Pulmonary artery endothelial cell (primary cell): ENCODE measurements at places on chromosomes 1 and 21. TPM values are rescaled to one million over a fixed set of nuclear protein-coding genes. Genes with fewer than 3 reads are reported as not detected.

The NPHS2 gene
- not detected in 2 replicates for total RNA-seq

The AADACL4 gene
- not detected in 2 replicates for total RNA-seq

The RGS7 gene
- total RNA-seq, result 0.21 and 0.40 TPM in 2 replicates

The OR2L2 gene
- 0.07 TPM in 1 of 2 replicates, not detected in the other for total RNA-seq

The FRRS1 gene
- 1.4 and 3.0 TPM in 2 replicates for total RNA-seq

The SPRR2A gene
- not detected in 2 replicates for total RNA-seq

The TMEM61 gene
- total RNA-seq, result not detected in 2 replicates

The C1QC gene
- total RNA-seq, result not detected in 2 replicates

The SPRTN gene
- 19.3 and 22.4 TPM in 2 replicates for total RNA-seq

The CLCA2 gene
- 0.04 and 0.33 TPM in 2 replicates for total RNA-seq

The POFUT2 gene
- 21.5 and 25.5 TPM in 2 replicates for total RNA-seq

The BRINP3 gene
- not detected in 2 replicates for total RNA-seq

The NUDT17 gene
- total RNA-seq, result 2.8 and 3.4 TPM in 2 replicates

The RTCA gene
- total RNA-seq, result 48.9 and 57.9 TPM in 2 replicates

The MEGF6 gene
- 23.3 and 49.2 TPM in 2 replicates for total RNA-seq

The RXFP4 gene
- total RNA-seq, result 0.14 TPM in 1 of 2 replicates, not detected in the other

The VASH2 gene
- 0.07 and 0.14 TPM in 2 replicates for total RNA-seq

The GSTM1 gene
- not detected in 2 replicates for total RNA-seq
